ENCODE measurements at places on chromosomes 3 and 15.

DNA sequence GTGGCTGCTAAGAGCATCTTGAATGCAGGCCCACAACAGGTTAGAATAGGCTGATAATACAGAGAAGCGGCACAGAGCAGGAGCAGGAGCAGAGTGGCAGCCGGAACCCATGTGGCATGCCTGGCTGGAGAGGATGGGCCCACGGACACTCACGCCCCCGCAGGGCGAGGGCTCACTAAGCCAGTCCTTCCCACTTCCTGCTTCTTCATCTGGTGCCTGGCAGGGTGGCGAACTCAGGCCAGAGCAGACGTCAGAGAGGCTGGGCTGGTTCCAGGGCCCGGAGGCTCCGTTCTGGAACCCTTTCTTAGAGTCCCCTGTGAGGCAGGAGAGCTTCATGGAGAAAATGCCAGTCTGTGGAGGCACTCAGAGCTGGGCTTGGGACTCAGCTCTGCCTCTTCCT lies 195.1 kb downstream of the NTRK3 start:
- DNase-seq: no peak

GRCh38 chr3:30308131-30308530 lies 298.3 kb upstream of the TGFBR2 start:
- DNase-seq: no peak

DNA sequence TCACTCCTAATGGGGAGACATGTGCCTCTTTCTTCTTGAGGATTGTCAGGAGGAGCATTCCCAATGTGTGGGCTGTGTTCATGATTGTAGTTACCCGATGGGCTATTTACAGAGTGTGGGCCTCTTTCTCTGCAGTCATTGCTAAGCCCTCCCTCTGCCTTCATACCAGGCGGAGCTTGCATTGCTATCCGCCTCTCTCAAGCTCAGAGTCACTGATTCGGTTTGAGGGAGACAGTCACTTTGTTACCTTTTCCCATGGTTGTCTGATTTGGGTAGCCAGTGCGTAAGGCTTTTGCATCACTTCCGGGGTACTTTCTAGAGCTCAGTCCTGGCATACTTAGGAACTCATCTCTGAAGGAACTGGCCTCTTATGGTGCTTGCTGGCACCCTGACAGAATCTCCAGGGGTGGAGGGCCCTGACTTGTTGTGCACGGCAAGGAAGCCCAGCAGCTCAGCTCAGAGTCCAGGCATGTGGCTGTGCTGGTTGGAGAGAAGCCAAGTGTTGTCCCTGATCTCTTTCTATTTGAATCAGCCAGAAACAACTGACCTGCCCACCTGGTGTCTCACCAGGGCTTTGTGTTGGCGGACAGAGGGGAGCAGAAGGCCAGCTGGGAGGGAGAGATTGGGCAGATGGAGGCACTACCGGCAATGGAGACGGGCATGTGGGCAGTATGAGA lies 79.8 kb downstream of the EPHB1 start:
- DNase-seq: no peak

- peak; percentile 45 for DNase-seq
Measured at GRCh38 chr3:57598765-57599360, 1.7 kb upstream of the ARF4 start.

DNA sequence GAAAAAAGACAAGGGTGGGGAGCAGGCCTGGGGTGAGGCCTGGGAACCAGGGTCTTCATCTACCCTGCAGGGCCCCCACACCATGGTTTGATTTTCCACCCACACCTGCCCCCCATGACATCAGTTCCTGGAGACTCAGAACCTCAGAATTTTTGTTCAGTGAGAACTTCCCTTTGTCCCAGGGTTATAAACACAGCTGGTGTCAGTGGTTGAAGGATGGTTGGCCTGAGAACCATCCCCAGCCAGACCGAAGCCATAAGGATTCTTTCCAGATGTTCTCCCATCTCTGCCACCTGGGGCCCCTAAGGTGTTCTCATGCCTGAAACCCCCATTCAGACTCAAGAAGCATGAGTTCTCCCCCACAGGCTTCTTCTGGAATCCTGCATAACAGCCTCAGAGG lies 16.6 kb downstream of the CCDC33 start:
- DNase-seq: no peak

DNA sequence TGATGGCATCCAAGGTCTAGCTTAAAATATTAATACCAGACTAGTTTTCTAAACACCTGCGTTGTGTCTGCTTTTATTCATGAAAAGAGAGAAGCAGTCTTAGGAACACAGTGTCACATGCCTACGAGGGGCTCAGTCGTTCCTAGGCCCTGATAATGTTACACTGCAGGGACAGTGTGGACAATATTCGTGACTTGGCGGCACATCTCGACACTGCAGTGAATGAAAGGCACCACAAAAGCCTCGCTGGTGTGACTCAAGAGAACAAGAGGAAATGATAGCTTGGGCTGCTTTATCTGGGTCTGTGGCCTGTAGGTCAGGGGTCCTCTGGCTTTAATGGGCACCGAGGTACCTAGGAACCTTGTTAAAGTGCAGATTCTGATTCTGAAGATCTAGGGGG lies 226.7 kb downstream of the PDZRN3 start:
- no peak for DNase-seq

DNA sequence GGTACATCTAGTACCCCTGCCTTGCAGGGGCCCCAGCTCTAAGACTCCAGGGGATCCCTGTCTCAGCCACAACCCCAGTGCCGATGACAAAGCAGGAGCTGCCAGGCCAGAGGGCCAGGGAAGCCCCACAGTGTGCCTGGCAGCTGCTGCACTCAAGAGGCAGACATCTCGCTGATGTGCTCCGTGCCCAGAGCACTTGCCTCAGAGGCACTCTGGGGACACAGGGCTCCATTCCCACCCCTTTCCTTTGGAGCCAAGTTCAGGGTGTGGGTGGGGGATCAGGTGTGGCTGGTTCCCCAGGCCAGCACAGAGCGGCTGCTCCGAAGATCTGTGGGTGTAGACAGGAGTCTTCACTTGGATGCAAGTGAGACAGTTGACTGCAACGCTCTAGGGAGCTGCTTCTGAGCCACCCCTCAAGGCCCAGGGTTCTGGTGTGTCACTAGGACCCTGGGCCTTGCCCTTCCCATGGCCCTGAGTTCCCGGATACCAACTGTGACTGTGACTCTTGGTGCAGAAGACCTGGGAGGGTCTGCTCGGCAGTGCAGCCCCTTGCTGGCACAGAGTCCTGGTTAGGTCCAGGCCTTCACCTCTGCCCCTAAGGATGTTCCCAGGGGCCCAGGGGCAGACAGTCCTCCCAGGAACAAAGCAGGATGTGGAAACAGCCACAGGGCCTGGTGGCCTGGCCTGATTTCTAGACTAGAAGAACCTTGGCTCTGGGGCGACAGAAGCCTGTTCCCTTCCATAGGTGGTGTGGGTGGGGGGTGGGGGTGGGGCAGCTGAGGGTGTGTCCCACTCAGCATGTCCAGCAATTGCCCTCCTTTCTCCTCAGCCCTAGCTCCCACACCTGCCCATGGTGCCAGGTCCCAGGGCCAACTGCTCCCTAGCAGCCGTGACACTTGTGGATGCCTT lies 2.5 kb downstream of the NT5DC2 start:
- no peak for DNase-seq

GRCh38 chr3:172824229-172824628 lies 73.7 kb downstream of the ECT2 start:
- no peak for DNase-seq

DNA sequence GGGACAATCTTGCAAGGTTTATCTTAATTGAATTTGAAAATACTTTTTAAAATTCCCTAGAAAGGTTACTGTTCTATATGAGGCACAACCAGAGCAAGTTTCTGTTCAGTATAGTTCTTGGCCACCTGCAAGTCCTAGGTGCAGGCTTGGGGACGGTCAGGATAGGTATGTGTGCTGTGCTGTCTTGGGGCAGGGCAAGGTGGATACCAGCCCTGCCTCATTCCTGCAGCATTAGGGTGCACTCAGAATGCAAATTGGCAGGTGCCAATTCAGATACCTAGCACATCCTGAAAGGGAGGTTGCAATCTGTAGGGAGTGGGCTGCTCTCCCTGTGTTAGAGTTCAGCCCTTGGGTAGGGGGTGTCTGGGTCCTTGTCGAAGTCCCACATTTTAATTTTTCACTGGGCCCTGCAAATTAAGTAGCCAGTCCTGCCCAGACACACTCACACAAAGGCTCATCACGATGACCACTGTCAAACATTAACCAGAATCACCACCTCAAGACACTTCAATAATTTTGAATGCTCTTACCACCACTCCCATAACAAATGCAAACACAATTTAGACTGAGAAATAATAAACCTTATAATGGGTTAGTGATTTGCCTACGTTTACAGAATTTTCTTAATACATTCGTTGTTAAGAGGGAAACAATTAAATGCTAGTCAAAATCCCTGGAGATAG lies 838.0 kb upstream of the NR2F2 start:
- no peak for DNase-seq

DNA sequence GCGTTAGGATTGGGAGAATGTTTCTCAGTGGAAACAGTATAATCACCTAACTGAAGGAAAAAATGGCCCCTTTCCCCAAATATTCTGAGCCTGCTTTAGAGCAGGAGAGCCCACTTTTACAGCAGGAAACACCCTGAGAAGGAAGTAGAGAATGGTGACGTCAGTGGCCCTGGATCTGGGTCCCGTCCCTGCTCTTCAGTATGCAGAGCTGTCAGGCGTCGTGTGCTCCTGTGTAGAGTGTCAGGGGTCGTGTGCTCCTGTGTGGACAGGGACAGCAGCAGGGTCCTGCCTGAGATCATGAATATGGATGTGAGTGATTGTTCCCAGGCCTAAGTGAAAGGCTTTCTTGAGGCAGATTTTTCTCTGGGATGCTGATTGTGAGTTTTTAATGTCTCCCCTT lies 45.2 kb downstream of the CGNL1 start:
- no peak for DNase-seq

GRCh38 chr3:132723024-132723950 lies 1.1 kb upstream of the NPHP3 start:
- DNase-seq: peak; percentile 50

GRCh38 chr3:142272200-142272891 lies 47.0 kb upstream of the GK5 start:
- no peak for DNase-seq

GRCh38 chr3:59522550-59522949 lies 472.7 kb upstream of the CFAP20DC start:
- DNase-seq: no peak

- no peak for DNase-seq
Measured at GRCh38 chr3:88220126-88220525, 70.4 kb downstream of the C3orf38 start.

- DNase-seq: no peak
Measured at GRCh38 chr3:8505621-8506020, 4.0 kb downstream of the LMCD1 start.

DNA sequence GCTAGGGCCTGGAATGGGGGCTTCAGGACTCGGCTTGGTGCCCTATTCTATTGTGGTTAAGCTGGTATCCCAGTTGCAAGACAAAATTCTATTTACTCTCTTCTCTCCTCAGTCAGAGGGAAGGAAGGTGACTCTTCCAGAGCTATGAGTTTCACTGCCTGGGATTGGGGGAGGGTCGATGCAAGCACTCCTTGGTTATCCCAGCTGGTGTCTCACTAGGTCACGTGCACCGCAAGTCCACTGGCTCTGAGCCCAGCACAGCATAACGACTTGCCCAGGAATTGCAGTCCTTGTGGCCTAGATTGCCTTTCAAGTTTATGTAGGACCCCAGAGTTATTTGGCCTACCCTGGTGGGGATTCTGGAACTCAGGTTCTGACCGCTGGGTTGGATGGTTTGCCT lies 958.8 kb downstream of the IGSF11 start:
- DNase-seq: no peak

DNA sequence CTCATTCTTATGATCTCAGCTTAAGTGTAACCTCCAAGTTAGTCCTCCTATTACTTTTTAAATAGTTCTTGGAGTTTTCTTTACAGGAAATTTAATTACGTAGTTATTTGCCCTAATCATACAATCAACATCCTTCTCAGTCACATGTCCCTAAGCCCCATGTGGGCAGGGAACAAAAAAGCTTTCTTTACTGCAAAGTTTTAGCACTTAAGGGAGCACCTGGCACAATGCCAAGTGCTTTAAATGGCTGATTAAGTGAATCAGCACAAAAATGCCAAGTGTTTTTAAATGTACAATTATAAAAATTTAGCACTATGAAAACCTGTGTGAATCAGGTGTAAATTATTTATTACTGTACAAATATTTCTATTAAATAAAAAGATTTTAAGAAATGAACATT lies 445.3 kb downstream of the C3orf38 start:
- DNase-seq: peak; percentile 6

DNA sequence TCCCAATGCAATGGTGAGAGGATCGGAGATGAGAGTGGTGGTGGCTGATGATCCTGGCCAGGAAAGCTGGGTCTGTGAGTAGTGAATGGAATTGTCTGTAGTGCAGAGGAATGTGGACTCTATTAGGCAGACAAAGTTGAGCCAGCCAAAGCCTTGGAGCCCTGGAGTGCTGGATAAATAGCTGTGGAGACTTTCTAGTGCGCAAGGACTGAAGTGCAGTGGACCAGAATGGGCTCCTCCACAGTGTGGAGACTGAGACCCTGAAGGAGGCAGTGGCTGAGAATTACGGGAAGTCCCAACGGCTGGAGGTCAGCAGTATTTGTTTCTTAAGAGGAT lies 874 bp downstream of the ZNF662 start:
- DNase-seq: no peak

DNA sequence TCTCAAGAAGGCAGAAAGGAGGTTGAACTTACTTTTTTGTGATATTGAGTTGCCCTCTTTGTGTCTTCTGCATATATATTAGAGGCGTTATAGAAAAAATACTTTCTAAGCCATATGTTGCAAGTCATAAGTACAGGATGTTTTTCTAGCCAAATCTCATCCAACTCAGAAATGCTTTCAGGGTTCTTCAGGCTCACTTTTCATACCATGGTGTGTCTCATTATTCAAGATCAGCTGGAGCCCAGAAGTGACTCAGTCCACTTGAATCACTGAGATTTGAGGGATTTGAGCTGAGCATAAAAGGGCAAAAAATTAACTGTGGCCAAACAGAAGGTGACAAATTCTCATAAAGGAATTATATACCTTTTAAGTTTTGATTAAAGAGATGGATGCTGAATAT lies 157.3 kb downstream of the WNT5A start:
- DNase-seq: no peak

DNA sequence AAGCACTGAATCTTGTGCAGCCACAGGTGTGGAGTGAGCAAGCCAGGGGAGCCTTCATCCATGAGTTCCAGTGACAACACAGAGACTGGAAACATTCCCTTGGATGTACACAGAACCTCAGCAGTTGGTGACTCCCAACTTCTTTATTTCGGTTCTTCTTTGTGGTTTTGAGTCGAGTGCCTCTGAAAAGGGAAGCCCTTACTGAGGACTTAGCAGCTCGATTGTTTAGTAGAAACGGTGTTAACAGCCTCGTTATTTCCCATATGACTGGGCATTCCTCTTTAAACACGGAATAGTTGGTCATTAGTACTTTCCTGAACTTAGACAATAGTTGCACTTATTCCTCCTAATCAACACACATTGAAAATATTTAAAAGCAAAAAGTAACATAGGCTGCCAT lies 7.7 kb downstream of the SLCO3A1 start:
- DNase-seq: peak; percentile 87
